ENCODE measurements at places on chromosomes 5 and 9.

GRCh38 chr5:168006456-168007130, 284.9 kb upstream of the WWC1 start:
- no peak for DNase-seq

- DNase-seq: no peak
These were observed 779.3 kb downstream of the CDH9 start for GRCh38 chr5:26259081-26259480.

GRCh38 chr5:14234204-14234603, 91.1 kb downstream of the TRIO start:
- no peak for DNase-seq

DNA sequence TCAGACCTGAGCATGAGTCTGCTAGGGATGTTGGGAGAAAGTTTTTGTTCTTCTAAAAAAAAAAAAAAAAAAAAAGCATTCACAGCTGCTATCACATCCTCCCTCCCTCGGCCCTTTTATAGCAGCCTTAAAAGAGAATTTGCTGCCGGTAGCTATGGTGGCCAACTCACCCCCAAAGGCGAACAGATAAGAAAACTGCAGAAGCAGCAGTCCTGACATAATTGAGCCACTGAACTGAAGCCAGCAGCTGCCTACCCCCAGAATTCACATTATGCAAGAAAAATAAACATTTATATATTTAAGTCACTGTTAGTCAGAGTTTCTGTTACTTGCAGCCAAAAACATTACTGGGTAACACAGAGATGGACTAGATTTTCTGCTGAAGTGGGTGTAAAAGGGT, 124.3 kb upstream of the SMARCA2 start:
- DNase-seq: no peak

DNA sequence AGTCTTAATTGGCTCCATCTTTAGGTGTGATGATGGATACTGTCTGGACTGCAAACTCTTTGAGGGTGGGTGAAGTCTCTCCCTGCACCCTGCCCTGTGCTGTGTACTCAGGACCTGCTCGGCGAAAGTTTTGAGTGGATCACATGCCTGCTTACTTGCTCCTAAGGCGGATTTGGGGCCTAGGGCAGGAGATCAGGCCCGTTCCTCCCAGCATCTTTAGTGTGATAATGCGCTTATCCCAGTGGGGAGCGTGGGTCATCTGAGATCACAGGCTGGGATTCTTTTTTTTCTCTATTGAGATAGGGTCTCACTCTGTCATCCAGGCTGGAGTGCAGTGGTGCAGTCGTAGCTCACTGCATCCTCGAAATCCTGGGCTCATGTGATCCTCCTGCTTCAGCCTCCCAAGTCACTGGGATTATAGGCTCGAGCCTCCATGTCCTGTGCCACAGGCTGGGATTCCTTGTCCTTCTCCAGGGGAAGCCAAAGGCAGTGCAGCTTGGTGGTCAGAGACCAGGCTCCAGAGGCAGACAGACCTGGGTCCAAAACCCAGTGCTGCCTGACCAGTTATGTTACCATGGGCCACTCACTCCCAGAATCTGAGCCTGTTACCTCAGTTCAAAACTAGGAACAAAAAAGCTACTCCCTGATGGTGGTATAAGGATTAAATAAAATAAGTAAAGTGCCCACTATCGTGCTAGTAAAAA, 59.7 kb downstream of the ZNF618 start:
- no peak for DNase-seq

GRCh38 chr5:177329883-177330282, 18.2 kb upstream of the MXD3 start:
- no peak for DNase-seq

DNA sequence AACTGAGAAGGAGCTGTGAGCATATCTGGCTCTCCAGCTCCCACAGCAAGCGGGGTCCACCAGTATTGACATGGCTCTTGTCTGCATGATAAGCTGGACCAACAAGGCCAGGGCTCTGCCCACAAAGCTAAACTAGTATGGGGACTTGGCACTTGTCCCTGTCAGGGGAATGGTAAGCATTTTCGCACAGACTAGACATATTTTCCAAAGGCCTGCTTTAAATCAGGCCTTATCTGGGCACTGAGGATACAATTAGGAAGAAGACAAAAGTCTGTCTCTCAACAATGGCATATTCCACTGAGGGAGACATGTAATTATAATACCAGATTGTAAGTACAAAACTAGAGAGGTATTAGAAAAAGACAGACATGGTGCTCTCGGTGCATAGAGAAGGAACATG, 32.1 kb downstream of the CSF2 start:
- no peak for DNase-seq

GRCh38 chr9:89956907-89957306, 352.1 kb downstream of the GADD45G start:
- DNase-seq: no peak

GRCh38 chr5:128304088-128304487, 220.5 kb downstream of the SLC12A2 start:
- no peak for DNase-seq

DNA sequence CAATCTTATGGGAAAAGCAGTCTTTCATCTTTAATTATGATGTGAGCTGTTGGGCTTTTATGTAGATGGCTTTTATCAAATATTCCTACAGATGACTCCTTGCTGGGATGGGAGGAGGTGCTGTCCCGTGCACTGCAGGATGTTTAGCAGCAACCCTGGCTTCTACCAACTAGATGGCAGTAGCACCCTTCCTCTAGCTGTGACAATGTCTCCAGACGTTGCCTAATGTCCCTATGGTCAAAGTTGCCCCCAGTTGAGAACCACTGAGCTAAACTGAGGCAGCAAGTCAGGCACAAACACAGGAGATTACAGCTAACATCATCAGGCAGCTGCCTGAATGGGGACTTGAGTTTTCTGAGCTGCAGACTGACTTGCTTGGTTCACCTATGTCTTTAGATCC, 401.9 kb upstream of the PDE4D start:
- DNase-seq: no peak

DNA sequence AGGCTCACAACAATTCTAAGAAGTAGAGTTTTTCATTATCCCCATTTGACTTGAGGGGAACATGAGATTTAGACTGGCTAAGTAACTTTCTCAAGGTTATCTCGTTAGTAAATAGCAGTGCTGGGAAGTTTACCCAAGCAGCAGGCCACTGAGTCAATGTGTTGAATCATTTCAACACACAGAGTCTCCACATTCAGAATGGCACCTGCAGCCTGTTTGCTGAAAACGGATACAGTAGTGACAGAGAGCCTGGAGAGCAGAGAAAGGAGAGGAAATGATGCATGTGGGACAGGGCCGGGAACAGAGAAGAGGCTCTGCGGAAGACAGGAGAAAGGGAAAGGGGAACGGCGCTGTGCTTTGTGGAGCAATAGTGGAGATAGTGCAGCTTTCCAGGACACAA, 33.5 kb upstream of the ZSWIM6 start:
- DNase-seq: peak; percentile 21

DNA sequence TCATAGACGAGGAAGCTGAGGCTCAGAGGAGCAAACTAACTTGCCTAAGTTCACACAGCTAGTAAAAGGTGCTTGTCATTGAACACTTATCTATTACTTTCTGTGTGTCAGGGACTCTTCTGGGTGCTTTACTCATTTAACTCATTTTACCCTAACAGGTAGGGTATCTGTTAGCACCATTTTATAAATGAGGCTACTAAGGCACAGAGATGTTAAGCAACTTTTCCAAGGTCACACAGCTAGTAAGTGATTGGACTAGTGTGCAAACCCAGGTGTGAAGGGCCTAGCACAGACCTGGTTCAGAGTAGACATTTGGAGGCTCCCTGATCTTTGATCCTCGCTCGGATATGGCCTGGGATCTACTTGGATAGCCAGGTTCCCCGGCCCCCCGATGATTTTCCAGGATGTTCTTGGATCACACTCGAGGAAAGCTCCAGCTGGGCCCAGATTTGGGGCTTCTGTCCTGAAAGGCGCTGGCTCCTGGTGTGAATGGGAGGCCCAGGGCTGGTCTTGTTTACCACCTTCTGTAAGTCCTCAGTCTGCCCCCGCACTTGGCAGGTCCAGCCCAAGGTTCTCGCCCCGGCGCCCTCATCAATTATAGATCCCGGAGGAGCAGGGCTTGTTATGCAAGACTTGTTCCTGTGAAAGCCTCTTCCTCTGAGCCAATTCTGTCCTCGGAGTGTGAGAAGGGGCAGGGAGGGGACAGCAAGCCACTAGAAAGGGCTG, 37.5 kb downstream of the GSN start:
- no peak for DNase-seq

- peak; percentile 66 for DNase-seq
These were observed 4.1 kb downstream of the SAXO1 start for GRCh38 chr9:19028835-19029451.
